ENCODE measurements at places on chromosomes 1 and 21. TPM values are rescaled to one million over a fixed set of nuclear protein-coding genes. Genes with fewer than 3 reads are reported as not detected.

The TRIM67 gene
- total RNA-seq: not detected

GRCh38 chr1:201185527-201186128, 5.0 kb upstream of the IGFN1 start:
- H3K27ac ChIP-seq: no peak overlapping the region
- no peak for DNase-seq
- no peaks in the 10 kb centered on the region for H3K36me3 ChIP-seq
- peaks cover 2% of the 10 kb centered on the region for H3K4me1 ChIP-seq

DNA sequence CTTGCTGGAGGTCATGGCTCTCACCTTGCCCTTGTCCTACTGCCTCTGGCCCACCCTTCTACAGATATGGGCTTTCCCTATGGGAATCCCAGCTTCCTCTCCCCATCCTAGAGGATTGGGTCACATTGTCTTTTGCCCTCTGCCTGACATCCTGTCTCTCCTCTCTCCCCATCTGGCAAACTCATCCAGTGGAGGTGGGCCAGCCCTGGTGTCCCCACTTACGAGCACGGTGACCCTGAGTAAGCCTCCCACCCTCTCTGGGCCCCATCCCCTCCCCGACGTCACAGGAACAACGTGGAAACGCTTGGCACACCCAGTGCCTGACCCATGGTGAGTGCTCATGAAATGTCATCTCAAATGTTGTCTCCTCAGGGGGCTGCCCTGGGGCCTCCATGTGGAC, 56.1 kb upstream of the ID3 start:
- peaks cover 70% of the 10 kb centered on the region for H3K4me1 ChIP-seq
- no peaks in the 10 kb centered on the region for H3K36me3 ChIP-seq
- no peak overlapping the region for H3K27ac ChIP-seq
- H3K27me3 ChIP-seq: no peaks in the 10 kb centered on the region

DNA sequence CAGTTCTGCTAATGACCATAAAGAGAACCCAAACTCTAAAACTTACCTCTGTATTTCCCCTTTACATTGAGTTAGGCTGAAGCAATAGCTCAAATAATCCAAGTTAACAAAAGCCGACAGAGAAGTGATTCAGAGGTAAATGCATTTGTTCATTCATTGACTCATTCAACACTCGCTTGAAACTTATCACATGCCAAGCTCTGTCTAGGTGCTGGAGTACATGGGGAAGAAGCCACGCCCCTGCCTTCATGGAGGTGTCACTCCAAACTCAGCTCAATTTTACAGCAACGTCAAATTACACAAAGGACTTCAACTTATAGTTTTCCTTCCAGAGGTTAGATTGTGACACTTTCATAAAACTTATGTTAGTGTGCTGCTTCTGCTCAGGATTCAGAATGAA, 45.8 kb downstream of the SLC25A24 start:
- no peaks in the 10 kb centered on the region for H3K4me1 ChIP-seq
- H3K27ac ChIP-seq: no peak overlapping the region
- H3K27me3 ChIP-seq: no peaks in the 10 kb centered on the region
- DNase-seq: no peak

The ATPAF1 gene
- total RNA-seq: 42.7 TPM

The NGF gene
- total RNA-seq: not detected
